Gastroesophageal sphincter (tissue), 4 donors: ENCODE measurements at places on chromosomes 1 and 21.

DNA sequence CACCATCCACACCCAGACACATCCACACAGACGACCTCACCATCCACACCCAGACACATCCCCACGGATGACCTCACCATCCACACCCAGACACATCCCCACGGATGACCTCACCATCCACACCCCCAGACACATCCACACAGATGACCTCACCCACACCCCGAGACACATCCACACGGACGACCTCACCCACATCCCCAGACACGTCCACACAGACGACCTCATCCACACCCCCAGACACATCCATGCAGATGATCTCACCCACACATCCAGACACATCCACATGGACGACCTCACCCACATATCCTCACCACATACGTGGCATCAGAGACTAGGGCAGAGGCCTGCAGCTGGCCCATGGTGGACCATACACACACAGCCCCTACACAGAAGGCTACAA is 14.7 kb upstream of the FABP3 start:
- no peak overlapping the region for H3K27ac ChIP-seq
- no peaks in the 10 kb centered on the region for H3K36me3 ChIP-seq
- no peak for ATAC-seq

GRCh38 chr1:231078250-231078649 is 38.2 kb upstream of the FAM89A start:
- no peak overlapping the region for H3K4me3 ChIP-seq
- no peaks in the 10 kb centered on the region for H3K4me1 ChIP-seq
- H3K27ac ChIP-seq, result no peak overlapping the region
- no peaks in the 10 kb centered on the region for H3K36me3 ChIP-seq
- peaks cover 5% of the 10 kb centered on the region for H3K27me3 ChIP-seq
- ATAC-seq, result no peak

DNA sequence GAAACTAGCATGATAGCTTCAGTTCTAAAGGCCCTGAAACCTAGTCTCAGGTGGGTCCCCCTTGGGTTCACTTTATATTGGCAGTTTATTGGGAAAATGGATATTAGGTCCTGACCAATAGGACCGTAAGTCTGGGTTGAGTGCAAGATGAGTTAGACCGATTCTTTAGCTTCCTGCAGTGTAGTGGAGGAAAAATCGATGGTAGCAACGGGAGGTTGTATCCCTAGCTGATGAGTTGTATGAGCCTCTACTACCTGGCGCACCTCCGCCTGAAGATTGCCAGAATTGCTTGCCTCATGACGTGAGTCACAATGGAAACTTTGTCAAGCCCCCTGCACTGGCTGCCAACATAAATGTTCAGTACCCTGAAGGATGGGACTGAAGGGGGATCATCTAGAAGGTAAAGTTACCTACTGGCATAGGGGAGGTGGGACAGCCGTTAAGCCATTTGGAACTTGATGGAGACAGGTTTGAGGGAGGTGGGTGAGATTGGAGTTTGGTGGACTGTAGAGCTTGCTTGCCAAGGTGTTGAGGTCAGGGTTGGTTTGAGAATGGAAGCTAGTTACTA is 3.9 kb downstream of the RCC1 start:
- H3K4me1 ChIP-seq, result peaks cover 74% of the 10 kb centered on the region
- no peaks in the 10 kb centered on the region for H3K27me3 ChIP-seq

GRCh38 chr1:23237508-23237907 is 20.2 kb upstream of the HTR1D start:
- H3K4me3 ChIP-seq, result no peak overlapping the region
- no peak for ATAC-seq
- no peak overlapping the region for H3K27ac ChIP-seq
